Hematopoietic multipotent progenitor cell treated with erythropoietin and hydrocortisone succinate and interleukin-3 and kit ligand, for 6 days (in vitro differentiated cells): ENCODE measurements at places on chromosomes 1 and 21.

DNA sequence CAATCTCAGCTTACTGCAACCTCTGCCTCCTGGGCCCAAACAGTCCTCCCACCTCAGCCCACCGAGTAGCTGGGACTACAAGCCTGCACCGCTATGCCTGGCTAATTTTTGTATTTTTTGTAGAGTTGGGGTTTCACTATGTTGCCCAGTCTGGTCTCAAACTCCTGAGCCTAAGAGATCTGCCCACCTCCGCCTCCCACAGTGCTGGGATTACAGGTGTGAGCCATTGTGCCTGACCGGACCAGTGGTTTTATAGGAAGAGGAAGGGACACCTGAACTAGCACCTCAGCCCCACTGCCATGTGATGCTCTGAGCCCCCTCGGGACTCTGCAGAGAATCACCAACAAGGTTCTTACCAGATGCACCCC, 4.1 kb downstream of the CRYBG2 start:
- DNase-seq, result no peak

DNA sequence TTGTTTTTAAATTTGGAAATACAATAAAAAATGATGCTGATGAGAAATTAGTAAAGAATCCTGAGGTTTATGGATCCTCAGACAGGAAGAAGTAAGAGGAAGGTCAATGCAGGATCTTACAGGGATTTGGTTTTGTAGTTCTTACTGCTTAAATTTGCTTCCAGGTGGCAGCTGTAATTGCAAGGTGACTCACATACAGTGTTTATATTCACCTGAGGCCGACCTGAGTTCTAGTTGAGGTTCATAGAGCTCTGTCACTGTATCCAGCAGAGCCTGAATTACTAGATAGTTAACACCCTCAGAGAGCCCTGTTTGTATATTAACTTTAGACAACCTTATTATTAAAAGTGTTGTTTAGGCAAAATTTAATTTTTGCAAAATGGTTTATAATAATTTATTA, 1.4 kb upstream of the WDR26 start:
- no peak for DNase-seq

DNA sequence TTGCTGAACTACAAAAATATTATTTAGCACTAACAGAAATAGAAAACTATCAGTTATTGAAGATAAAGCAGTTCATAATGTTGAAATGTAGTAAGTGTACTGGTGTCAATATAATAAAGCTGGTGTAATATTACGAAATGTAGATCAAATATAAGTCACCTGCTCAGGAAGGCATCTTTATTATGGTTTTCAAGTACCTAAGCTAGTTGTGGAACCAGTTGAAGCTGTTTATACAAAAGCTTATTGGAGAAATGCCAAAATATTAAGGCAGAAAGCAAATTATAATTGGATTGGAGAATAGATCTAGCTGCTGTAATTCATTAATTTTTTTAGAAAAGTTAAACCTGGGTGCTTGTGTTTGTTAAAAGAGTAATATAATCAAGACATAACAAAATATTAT, 6.2 kb upstream of the MARK1 start:
- no peak for DNase-seq

DNA sequence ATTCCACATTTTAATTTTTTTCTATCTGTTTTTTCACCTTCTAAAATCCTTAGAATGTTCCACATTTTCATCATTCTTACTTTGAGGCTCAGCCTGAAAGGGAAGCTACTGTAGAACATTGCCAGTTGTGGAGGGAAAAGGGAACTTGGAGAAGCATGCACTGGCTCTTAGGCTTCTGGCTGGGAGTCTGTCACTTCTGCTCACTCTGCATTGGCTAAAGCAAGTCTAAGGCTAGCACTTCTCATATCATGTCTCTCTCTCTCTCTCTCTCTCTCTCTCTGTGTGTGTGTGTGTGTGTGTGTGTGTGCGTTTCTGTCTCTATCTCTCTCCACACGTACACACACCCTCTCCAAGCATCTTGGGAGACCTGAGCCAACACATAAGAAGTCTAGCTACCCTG, 49.6 kb upstream of the ADAR start:
- DNase-seq, result peak; percentile 51

GRCh38 chr21:39955326-39955725, 88.1 kb downstream of the PCP4 start:
- DNase-seq, result no peak
